ENCODE measurements at places on chromosomes 16 and 17. TPM values are rescaled to one million over a fixed set of nuclear protein-coding genes. Genes with fewer than 3 reads are reported as not detected.

- DNase-seq = no peak
Measured at GRCh38 chr17:1800240-1800639, 29.5 kb downstream of the SMYD4 start.

DNA sequence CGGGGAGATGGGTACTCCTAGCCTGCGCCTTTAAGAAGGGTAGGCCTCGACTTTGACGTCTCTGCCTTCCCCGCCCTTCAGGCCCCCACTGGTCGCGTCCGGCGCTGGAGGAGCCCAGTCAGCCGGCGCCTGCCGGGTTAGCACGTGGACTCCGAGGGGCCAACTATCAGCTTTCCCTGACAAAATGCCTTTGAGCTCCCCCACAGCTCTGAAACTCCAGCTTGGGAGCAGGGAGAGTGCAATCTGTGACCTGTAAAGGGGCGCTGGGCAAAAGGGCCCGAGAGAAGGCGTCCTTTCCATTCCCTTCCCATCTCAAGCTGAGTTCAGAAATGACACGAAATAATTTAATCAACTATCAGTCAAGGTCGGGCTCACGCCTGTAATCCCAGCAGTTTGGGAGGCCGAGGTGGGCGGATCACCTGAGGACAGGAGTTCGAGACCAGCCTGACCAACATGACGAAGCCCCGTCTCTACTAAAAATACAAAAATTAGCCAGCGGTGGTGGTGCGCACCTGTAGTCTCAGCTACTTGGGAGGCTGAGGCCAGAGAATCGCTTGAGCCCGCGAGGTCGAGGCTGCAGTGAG is 2.3 kb upstream of the SLC25A39 start:
- DNase-seq = peak; percentile 98

DNA sequence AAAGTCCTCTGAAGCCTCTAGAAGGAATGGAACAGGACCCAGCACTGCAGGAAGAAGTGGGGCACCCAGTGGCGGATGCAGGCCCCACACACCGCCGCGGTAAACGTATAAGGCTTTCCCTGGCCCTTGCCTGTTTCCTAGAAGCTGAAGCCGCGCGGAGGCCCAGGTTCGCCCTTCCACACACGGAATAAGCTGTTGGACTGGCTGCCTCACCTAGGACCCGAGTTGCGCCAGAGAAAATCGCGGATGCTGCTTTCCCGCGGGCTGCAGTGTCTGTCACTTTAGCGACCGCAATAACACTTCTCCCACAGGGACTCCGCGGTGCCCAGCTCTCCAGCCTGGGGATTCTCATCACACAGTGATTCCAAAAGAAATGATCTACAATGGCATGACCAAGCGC is 1736.9 kb downstream of the TP53TG3F start:
- no peak for DNase-seq

DNA sequence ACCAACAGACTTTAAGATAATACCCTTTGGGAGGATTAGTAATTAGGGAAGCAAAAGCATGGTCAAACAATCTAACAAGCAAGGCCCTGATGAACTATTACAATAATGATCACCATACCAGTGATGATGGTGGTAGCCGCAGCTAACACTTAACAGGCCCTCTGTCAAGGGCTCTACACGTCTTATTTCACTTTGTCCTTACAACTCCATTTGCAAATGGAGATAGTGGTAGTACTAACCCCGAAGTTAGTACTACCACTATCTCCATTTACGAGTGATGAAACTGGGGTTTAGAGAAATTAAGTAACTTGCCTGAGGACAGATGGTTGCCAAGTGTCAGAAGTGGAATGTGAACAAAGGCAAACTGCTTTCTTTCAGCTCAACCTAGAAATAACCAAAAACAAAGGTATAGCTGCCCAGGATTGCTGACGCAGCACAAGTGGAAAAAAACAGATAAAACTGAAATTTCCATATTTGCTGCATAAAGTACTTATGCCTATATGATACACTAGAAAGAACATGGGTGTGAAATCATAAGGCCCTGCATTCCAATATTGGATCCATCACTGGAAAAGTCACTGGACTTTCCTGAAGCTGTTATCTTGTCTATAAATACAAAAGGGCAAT is 24.6 kb downstream of the CEP112 start:
- no peak for DNase-seq

- DNase-seq = no peak
Measured at GRCh38 chr17:8744086-8744785, 400 bp downstream of the CCDC42 start.

GRCh38 chr16:50881956-50882355 is 140.1 kb downstream of the CYLD start:
- DNase-seq = no peak

DNA sequence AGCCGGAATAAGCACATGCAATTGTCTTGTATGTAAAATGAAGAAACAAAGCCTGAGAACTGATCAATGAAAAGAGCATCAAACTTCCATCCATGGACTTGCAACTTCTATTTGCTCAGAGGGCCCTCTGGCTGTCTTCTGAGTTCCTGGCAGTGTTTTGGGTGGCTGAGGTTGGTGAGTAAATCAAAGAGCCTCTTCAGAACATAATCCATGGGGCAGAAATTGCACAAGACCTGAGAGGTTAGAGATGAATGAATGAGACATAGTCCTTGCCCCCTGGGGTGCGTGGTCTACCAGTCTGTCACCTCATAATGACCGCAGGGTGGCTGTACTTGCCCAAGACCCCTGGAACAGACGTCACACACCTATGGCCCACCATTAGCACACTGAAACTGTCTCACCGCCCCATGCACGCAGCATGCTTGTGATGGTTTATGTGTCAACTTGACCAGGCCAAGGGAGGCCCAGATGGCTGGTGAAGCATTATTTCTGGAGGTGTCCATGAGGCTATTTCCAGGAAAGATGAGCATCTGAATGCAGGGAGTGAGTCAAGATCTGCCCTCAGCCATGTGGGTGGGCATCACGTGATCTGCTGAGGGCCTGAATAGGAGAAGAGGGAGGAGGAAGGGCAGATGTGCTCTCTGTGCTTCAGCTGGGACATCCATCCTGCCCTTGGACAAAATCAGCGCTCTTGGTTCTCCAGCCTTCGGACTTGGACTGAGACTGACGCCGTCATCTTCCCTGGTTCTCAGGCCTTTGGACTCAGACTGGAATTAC is 8.3 kb downstream of the PIK3R6 start:
- DNase-seq = no peak

DNA sequence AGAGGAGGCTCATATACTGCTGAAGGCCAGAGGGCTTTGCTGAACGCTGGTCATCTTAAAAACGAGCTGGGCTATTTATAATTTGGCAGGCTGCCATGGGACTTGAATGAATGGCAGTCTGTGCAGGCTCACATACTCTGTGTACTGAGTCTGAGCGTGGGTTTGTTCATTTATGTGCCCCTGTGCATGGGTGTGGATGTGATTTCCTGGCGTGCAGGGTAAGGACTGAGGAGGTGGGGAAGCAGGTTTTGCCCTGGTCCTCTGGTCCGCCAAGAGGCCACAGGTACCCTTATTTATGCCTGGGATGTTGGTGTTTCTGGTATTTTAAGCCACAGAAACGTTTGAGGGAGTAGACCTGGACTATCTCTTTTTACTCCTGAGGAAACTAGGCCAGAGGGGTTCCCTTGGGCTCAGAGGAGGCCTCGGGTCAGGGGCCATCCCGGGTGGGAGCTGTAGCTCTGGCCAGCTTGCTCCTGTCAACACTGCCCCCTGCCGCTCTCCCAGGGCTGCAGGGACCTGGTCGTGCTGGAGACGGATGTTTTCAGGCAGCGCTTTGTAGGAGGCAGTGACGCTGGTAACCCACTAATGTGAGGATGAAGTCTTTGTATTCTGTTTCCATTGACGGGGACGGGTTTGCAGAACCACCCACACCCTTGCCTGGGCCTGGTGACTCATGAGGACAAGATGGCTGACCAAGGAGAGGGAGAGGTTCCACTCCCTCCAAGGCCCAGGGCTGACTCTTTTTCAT is 184.4 kb downstream of the MSI2 start:
- DNase-seq = peak; percentile 38

DNA sequence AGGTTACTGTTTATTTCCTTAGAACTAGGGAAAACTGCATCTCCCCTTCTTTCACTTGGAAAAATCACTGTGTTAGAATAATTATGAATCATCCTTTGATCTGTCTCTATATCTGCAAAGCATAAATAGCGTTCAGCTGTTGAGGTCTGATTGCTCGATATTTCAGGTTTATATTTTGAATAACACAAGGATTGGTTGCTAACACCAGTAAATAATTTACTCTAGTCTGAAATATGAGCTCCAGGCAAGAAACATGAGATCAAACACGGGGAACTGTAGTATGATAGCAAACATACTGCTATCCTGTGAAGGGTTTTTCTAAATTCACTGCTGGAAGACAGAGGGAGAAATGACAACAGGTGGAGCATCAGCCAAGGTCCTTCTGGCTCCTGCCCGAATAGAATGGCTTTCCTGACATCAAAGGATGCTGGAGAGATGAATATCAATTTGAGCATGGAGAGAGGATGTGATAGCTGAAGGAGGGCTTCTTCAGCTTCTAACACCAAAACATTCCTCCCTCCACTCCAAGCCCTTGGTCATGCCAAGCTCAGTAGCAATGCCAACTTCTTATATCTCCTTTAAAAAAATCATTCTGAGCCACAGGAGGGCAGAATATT is 450.3 kb downstream of the SHISA9 start:
- no peak for DNase-seq

DNA sequence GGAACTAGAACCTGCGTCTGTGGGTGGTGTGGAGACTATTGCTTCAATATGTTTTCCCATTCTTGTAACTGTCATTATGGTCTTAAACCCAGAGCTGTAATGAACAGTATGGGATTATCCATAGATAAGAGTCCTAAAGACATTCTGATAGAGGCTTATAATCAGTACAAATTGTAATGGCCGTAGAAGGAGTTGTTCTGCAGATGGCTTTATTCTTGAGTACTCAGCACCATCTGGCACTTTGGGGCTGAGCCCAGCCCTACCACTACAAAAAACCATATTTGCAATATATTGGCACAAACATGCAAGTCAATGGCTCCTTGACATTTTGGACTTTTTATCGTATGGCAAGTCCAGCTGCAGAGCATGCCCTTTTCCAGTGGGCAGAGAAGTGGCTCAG is 150.0 kb downstream of the HS3ST4 start:
- no peak for DNase-seq

DNA sequence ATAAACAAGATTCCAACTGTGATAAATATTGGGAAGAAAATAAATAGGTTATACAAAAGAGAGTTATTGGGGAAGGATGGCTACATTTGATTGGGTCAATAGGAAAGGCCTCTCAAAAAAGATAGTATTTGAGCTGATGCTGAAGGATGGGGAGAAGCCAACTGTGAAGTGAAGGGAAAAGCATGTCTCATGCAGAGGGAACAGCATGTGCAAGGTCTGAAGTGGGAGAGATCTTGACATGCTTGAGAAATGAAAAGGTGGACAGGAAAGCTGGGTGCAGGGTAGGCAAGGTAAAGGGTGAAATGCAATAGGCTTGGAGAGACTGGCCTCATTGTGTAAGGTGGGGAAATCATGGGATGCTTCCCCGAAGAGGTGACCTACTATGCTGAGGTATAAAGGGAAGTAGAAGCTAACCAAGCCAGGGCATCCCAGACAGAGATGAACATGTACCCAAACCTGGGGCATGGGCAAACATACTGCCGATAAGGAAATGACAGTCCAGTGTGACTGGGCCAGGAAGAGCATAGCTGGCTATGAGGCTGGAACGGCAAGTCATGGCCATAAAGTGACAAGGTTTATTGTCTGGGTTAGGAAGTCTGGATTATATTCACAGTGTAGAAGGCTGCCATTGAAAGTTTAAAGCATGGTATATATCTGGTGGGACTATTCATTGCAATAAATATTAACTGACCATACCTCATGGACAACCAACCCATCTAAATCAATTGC is 91.2 kb downstream of the TOX3 start:
- DNase-seq = peak; percentile 44

- no peak for DNase-seq
Measured at GRCh38 chr17:49454050-49454449, 39.4 kb upstream of the PHB1 start.

Gene PLD6
- 0.75 TPM for total RNA-seq

Gene TPSD1
- 4.6 TPM for total RNA-seq

Gene CD300A
- total RNA-seq = not detected

Gene KIF19
- total RNA-seq = 1.4 TPM

Gene CMTM1
- total RNA-seq = not detected

Gene PARD6A
- 8.1 TPM for total RNA-seq

Gene EVI2B
- total RNA-seq = 5.2 TPM

Gene DBNDD1
- 14.3 TPM for total RNA-seq

Gene ZNF768
- 116 TPM for total RNA-seq

Gene GLIS2
- 1.1 TPM for total RNA-seq

Gene FASN
- 50.2 TPM for total RNA-seq

Gene KRT20
- 797 TPM for total RNA-seq

Gene C1QTNF8
- not detected for total RNA-seq

Gene SLC38A8
- not detected for total RNA-seq

Gene TBC1D3H
- total RNA-seq = not detected
